AG20443 (cell line): ENCODE measurements at places on chromosomes 2 and 18.

DNA sequence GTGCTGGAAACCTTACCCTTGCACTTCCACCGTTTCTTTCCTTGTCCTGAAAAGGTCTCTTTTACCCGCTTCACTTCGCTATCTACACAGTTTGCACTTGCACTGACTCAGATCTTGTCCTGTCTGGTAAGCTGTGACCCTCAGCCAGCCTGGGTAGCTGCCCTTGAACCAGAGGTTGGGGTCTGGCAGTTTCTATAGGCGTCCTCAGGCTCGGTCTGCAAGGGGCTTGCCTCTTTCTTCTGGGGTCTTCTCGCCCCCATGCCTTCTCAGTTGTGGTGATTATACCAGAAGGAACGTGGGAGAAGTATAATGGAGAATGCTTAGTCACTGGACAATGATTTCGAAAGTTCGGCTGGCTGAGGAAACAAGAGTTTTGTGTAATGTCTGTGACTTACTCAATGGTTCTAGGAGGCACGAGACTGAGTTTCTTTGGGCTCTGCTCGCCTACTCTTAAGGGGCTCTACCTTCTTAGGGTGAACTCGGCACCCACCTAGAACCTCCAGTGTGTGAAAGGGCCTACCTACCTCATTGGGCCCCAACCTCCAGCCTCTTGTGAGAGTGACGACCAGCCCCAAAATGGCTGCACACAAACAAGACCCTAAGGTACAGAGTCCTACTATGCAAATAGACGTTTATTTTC, 6.9 kb upstream of the STAT1 start:
- DNase-seq = peak; percentile 76

DNA sequence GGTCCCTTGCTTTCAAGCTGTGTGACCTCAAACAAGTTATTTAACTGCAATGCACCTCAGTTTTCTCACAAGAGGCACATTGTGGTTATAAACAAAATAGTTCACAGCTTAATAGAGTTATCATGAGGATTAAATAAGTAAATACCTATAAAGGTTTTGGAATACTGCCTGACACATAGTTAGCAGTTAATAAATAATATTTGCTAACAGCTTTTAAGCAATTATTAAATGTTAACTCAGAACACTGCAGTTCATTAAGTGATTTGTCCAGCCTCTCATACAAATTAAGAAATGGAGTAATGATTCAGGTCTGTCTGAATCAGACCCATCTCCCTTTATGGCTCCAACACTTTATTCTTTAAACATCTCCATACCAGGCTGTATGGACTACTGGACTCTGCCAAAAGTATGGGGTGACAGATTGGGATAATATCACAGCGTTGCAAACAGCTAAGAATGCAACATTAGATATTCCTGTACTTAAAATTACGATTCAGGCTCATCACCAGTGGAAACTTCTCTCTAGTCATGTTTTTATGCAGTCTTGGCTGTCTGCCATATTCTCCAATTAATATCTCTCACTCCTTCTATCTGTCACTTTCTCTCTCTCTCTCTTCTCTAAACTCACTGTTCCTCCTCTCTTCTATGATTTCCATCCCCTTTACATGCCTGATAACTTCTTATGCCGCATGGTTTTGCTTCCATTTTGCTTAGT, 370.6 kb upstream of the UBE2E3 start:
- DNase-seq = no peak

- peak; percentile 76 for DNase-seq
Measured at GRCh38 chr2:54559593-54560145, 103.5 kb downstream of the SPTBN1 start.

- no peak for DNase-seq
Measured at GRCh38 chr2:227454323-227454860, 17.6 kb upstream of the AGFG1 start.

DNA sequence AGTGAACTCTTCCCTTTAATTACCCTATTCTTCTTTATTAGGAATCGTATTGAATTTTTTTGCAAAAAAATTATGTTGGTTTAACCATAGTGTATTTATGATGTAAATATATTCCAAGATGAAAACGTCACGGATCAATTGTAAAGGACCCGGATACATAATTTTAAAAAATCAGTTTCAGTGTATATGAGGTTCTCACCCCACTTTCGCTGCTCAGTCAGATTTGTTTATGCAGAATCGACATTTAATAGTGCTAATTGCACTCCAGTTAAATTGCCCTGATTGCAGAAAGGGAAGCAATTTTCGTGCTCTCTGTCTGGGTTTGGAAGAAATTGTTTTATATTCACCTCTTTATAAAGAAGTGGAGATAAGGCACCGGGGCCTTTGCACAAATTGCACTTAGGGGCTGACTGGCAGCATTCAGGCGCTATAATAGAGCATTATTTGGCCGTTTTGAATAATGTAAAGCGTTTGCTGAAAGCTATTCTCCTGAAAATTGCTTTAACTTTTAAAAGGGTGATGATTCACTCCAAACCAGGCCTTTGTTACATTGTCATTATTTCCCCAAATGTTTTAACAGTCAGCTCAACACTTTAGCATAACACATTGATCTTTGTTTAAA, 3.0 kb upstream of the SP9 start:
- no peak for DNase-seq

GRCh38 chr2:160533482-160533881, 39.9 kb upstream of the RBMS1 start:
- peak; percentile 27 for DNase-seq

DNA sequence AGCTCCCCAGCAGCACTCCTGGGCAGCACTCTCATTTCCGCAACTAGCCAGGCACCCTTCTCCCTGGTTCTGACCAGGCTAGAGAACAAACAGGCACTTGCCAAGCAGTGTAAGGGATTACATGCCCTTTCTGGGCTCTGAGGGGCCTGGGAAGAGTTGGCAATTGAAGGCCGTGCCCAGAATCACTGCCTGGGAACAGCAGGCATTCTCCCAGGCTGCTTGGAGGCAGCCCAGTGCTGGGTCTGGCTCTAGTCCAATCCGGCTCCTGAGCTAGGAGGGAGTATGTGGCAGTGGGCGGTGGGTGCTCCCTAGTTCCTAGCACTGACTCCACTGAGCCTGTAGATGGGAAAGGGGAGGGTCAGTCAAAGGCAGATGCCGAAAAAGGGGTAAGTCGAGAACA, 34.1 kb upstream of the SP3 start:
- no peak for DNase-seq

DNA sequence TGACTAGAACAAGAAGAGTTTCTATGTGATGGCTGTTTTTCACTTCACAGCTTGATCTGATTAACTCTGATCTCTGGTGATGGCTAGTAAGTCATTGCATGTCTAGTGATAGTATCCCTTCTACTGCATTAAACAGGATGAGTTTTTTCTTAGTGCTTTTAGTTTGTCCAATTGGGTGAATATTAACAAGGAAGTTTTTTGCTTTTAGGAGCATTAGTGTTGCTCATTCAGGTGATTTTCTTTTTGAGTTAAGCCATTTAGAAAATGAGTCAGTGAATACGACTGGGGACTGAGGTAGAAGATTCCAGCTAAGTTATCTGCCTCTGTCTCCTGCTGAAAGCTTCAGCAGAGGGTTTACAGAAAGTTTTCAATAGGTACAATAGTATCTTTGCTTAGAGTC, 306.7 kb downstream of the PIK3C3 start:
- DNase-seq = no peak

GRCh38 chr2:189527041-189527750, 53.4 kb downstream of the SLC40A1 start:
- no peak for DNase-seq

DNA sequence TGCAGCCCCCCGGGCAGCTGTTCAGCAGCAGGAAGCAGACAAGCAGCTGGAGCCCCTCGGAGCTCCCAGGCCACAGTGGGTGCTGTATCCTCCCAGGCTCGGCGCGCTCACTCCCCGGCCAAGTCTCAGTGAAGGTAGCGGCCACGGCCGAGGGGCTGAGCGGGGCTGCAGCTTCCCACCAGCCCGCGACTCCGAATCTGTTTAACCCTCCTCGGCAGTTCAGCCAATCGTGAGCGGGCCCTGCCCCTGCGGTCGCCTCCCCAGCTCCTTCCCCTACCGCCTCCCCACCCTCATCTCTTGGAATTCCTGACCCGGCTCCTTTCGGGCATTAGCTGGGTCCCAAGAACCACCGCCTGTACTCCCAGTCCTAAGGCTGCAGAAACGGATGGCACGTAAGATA, at the start of gene RESP18:
TSS of gene RESP18 (minus strand) at position 203 of the 400 bp plus-strand sequence.
- no peak for DNase-seq

DNA sequence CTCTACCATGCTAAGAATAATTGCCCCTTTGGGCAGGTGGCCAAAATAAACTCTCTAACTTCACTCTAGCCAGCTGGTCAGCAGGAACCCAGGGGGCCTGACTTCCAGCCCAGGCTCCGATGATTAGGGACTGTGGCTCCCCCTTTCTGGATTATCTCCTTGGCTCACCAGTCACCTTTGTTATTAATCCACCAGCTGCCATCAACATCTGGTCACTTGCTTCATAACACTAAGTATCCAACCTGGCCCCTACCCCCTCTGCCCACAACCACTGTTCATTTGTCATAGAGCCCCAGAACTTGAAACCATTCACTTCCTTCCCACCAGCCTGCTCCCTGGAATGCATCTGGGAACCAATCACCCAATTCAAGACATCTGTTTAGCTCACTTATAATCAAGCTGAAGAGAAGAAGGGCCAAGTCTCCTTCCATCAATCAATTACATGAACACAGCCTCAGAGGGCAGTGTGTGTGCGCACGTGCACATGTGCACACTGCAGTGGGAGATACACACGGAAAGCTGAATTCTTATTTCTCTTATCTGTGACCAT, 215.1 kb downstream of the ALK start:
- no peak for DNase-seq

GRCh38 chr2:101305492-101306078, 2.9 kb downstream of the RNF149 start:
- DNase-seq = peak; percentile 55

DNA sequence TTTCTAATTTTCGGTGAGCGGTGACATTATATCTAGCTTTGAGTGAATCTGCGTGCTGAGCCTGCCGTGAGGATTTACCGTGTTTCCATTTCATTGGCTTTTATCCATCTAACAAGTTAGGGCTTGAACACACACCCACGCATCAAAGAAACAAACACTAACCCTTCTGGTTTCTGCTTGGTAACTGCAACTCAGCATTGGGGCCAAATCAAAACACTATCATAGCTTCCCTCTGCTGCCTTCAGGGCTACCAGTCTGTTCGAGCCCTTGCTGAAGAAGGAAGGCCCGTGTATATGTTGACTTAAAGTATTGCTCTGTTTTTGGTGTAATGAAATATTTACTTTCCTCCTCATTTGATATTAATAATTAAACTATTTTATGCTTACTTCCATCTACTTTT, 227.2 kb downstream of the PHLPP1 start:
- DNase-seq = no peak

DNA sequence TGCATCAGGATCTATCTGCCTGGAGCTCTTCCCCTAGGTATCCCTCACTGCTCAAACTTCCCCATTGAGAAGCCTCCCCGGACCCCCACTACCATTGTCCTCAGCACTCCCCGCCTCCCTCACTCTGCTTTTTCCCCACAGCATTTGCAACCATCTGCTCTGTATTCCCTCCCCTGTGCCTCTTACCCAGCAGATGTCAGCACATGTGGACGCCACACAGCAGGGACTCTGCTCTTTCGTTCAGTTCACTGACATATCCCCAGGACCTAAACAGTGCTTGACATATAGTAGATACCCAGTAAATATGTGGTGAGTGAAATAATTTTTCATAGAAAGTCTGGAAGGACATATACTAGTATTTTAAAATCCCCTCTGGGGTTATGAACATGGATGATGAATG, 101.1 kb downstream of the TMEM247 start:
- no peak for DNase-seq

- peak; percentile 75 for DNase-seq
Measured at GRCh38 chr2:217650716-217651360, 352.0 kb downstream of the TNS1 start.

GRCh38 chr2:44934983-44935728, 6.3 kb upstream of the SIX3 start:
- DNase-seq = no peak

DNA sequence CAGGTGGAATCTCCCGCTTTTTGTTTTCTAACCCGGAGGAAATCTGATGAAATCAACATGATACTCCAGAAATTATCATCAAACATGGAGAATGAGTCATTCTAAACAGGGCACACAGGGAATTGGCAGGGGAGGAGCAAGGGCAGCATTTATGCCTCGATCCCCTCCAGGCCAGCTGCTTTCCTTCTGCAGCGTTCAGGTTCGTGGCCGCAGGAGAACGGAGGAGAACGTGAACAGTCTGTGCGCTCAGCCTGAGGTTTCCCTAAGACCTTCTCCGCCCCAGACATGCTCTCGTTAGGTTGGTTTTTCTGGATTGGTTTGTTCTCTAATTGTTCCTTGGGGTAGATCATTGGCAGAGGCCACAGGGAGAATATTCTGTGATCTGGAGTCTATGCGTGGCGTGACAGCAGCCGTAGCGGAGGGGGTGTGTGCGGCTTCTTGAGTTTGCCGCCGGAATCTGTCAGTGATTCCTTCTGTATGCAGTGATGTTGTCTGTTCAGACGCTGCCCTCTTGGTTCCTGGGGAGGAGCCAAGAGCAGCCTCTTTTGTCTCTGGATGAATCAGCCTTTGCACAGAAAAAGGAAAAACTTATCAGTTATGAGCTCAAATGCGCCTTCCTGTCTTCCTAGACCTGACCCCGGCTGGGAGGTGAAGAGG, 75.9 kb downstream of the SH3BP4 start:
- peak; percentile 84 for DNase-seq

DNA sequence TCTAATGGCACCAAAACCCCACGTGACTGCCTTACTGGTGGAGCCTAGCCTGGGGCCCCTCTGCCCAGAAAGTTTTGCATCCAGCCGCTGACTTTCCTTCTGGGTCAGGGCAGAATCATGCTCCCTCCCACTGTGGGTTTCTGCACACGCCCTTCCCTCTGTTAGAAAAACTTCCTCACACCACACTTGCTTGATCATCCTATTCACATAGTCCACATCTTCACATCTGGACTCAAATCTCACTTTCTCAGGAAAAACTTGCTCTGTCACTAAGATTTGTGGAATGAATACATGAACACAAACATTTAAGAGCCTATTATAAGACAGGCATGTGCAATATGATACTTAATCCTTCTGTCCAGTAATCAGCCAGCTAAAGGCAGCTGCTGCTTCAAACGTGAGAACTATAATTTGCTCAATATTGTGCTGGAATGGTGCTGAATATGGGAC, 274.7 kb downstream of the RND3 start:
- peak; percentile 47 for DNase-seq

DNA sequence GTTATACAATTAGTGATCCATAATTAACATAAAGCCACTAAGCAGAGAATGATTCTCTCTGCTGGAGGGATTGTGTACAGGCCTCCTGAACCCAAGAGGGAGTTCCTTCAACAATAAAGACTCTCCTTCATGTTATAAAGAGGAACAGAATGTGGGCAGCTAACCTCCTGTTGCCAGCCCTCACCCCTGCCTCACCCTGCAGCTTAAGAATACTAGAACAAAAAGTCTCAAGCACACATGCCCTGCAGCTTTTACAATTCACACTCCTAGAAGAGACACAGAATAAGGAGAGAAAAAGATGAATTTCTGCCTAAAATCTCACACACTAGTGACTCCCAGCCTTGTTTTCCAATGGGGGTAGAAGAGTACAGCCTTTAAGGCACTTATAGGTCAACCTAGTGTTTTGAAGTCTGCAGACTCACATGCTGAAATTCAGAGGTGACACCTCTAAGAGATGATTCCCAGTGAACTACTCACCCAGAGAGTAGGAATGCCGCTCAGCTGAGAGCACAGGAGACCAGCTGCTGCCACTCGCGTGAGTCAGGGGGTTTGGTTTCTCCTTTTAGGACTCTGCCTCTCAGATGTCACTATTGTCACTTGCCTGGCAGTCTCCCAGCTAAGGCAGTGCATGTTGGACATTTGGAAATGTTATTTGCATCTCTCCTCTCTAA, 32.5 kb upstream of the IL1RL1 start:
- DNase-seq = no peak

- DNase-seq = peak; percentile 51
Measured at GRCh38 chr2:196528486-196529223, 110.9 kb upstream of the CCDC150 start.
